Progenitor cell of endocrine pancreas (in vitro differentiated cells): ENCODE measurements at places on chromosomes 4 and X. TPM values are rescaled to one million over a fixed set of nuclear protein-coding genes. Genes with fewer than 3 reads are reported as not detected.

TMEM156 gene
- not detected in 2 replicates for total RNA-seq

MMRN1 gene
- total RNA-seq: 1.6 and 1.7 TPM in 2 replicates

DNA sequence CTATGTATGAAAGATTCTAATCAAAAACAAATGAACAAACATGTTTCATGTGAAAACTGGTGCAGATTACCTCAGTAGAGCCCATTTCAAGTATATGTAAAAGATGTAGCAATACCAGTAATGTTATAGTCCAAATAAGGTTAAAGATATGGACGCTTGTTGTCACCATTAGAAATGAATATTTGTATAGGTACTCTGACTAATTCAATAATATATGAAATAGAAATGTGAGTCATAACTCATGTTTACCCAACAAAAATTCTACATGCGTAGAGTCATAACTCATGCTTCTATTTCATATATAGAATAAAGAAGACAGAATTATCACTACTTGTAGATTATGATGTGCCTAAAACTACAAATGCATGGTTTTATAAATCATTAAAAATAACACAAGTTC, 739.1 kb upstream of the DIAPH2 start:
- DNase-seq: no peak

GRCh38 chr4:55736605-55737183, 82.9 kb upstream of the EXOC1L start:
- DNase-seq: no peak

GRCh38 chr4:110633358-110634341, 10.8 kb upstream of the PITX2 start:
- no peak for DNase-seq

GRCh38 chr4:82560853-82561785, 669 bp downstream of the TMEM150C start:
- DNase-seq: peak; percentile 14

DNA sequence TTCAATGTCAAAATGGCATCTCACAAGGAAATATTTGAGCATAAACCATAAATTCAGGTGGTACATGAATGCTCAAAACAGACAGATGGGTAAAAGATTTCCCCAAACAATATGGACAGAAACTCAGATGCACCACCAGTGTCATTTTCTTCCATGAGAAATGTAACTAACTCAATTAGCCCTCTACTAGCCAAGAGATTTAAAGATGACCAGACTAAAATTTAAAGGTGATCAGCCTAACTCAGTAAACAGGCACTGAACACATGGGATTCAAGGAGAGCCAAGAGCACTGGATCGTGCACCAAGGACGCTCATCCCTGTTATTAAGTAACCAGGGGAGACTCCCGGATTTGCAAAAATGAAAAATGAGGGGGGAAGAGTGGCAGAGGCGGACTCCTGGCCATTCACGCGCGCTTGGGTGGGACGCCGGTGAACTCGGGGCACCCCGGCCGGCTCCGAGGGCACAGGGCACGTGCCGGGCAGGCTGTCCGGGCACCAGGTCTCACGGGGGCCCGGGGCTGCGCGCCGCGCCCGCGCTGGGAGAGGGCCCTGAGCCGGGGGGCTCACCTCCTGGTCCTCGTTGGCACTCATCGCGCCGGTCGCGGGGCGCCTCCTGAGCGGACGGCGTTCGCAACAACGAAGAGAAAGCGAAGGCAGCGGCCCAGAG, 490 bp downstream of the RWDD4 start:
- peak; percentile 29 for DNase-seq

- no peak for DNase-seq
These were observed 28.2 kb downstream of the TAPT1 start for GRCh38 chr4:16197876-16198665.
